ENCODE measurements at places on chromosomes 7 and 10. TPM values are rescaled to one million over a fixed set of nuclear protein-coding genes. Genes with fewer than 3 reads are reported as not detected.

- no peak for DNase-seq
These were observed 15.1 kb upstream of the GATA3 start for GRCh38 chr10:8039321-8039881.

GRCh38 chr7:1058821-1059199, 14.5 kb downstream of the GPR146 start:
- DNase-seq: no peak

GNAI1 gene
- total RNA-seq: 53.7 TPM

NPTX2 gene
- total RNA-seq: 1.8 TPM

GRCh38 chr7:34837801-34838201, 179.8 kb downstream of the NPSR1 start:
- no peak for DNase-seq

- no peak for DNase-seq
These were observed 832 bp downstream of the XRCC2 start for GRCh38 chr7:152674860-152675758.

INSYN2A gene
- total RNA-seq: 0.33 TPM

DNA sequence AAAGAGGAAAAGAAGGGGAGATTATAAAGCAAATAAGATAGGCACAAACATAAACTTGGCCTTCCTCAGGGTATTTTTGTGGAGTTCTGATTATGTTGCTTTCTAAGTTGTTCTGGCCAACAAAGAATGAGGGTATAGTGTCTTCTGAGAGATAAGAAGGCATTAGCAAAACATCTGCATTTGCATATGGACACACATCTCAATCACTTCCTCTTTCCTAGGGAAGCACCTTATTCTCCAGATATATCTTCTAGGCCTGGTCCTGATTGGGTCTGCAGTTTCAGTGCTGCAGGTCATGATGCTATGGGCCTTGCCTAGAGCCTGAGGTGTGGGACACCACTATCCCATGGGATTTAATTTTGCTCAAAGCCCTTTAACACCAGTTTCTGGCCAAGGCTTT, 308.8 kb upstream of the PHYHIPL start:
- DNase-seq: no peak

GRCh38 chr10:95423164-95424005, 132.6 kb upstream of the PDLIM1 start:
- DNase-seq: peak; percentile 55

DNA sequence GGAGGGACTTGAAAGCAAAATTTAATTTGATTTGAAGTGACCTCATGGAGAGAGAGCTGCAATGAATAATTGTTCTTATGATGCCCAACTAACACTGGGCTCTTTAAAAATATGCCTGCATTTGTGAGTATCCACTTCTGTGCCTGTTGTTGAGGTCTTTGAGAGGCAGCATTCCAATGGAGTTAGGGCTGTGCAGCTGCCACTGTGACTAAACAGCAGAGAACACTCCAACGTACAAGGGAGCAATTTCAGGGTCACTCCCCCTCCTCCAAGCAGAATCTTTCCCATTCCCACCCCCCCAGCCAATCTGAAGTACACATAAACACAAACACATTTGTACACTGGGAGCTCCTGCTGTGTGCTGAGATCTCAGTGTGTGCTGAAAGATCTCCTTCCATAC, 28.0 kb upstream of the GSAP start:
- no peak for DNase-seq

ZNF467 gene
- total RNA-seq: 12.0 TPM

SKIDA1 gene
- 0.33 TPM for total RNA-seq

DNA sequence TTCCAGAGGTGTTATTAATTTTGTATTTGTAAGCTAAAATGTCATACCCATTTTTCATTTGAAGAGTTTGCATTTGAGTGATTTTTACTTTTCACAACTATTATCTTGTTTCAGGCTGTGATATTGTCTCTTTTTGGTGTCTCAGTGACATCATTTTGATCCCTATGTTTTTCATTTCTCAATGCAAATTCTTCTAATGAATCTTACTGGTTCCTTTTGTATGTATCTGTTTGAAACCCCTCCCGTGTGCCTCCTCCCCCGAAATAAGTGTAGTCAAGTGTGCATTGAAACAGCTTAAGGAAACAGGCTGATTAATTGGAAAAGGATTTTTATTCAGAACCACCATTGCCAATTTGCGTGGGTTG, 77.8 kb downstream of the SHH start:
- DNase-seq: no peak

OPALIN gene
- not detected for total RNA-seq

GRCh38 chr7:36075561-36075960, 77.5 kb upstream of the EEPD1 start:
- no peak for DNase-seq

DNA sequence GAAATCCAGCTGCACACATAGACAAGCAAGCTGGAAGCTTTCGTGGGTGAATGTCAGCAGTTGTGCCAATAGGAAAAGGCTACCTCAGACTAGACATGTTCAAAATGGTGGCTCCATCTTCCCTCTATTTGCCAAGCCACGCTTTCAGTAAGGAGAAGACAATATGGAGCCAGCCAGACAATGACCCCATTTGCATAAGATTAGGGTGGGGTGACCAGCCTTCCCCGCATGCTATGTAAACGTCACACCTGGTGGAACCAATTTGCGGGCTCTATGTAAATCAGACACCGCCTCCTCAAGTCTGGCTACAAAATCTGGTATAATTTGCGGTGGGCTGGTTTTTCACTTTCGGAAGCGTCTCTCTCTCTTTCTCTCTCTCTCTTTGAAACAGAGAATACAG, 297.4 kb upstream of the PCDH15 start:
- DNase-seq: no peak

DNA sequence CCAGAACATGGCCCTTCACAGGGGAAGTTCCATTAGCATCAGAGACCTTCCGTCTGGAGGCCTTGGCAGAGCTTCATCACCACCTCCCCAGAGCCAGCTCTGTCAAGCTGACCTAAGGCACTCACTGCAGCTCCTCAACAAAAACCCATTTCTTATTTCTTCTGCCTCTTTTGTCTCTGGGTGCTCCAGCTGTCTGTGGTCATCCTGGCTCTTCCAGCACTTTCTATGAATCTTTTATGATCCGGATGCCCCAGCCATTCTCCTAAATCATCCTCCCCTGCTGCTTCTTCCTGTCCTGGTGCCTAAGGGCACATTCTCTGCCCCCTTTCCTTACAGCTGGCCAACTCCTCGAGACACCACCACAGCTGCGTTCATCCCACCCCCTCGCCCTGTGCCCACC, 171.7 kb upstream of the INSYN2A start:
- no peak for DNase-seq

NPC1L1 gene
- total RNA-seq: 0.14 TPM

ZNF425 gene
- 0.97 TPM for total RNA-seq

ELOVL3 gene
- not detected for total RNA-seq

DNA sequence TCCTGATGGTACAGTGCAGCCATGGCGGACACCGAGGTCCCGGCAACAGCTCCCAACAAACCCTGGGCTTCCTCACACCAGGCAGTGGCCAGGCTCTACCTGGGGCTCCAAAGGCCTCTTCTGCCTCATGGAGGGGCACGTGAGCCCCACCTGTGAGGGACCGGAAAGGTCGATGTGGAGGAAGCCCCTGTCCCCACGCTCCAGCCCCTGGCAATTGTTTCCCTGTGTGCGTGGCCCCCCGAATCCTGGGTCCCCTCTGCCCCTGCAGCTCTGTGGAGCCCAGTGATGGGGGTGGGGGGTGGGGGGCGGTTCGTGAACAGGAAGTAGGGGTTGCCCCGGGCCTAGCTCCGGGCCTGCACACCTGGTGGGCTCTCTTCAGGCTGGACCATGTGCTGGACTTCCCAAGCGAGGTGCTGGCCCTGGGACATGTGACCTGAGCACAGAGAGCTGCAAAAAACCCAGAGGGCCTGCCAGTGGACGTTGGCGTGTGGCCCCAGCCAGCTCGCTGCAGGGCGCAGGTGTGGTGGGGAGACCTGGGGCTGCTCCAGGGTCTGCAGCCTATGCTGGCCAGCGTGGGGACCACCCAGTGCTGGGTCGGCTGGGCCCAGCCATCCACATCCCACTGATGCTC, 72.6 kb downstream of the INPP5A start:
- DNase-seq: no peak

DNA sequence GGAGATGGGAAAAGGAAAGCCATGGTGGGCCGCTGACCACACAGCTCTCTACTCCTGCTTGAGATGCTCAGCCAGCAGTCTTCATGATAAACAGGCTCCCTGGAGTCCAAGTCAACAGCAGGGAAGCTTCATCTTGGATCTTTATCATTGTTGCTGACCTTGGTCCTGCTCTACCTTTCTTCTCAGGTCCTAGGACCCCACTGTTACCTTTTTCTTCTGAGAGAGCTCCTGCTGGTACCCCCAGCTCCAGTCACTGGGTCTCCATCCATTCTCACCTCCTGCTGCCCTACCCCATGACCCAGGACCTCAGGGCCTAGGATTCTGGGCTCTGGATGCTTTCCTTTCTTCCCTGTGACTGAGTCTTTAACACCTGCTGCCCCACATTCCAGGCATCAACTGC, 5.2 kb upstream of the CRTAC1 start:
- no peak for DNase-seq

DNA sequence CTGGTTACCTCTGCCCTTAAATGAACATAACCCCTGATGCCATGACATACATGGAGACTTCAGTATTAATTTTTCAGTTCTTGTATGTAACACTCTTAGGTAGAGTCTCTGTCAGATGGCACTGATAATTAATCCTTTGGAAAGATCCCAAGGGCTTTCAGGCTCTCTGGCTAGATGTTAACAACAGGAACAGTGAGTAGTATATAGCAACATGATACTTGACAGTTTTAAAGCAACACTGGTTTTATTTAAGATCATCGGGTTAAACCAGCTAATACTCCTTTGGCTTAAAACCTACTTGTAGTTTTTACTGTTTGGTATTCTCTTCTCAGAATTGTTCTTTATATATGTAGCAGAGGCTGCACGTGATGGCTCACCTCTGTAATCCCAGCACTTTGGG, 27.3 kb downstream of the AHCYL2 start:
- DNase-seq: no peak

DNA sequence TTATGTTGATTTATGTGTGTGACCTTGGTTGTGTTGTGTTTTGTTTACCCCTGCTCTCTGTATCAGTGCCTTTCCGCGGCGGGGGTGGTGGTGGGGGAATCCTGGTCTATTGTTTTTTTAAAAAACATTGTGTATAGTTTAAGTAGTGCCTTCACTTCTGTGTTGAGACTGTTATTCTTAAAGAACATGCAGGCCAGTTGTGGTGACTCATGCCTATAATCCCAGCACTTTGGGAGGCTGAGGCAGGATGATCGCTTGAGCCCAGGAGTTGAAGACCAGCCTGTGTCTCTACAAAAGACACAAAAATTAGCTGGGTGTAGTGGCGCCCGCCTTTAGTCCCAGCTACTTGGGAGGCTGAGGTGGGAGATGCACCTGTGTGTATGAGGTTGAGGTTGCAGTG, 429.0 kb upstream of the LRGUK start:
- no peak for DNase-seq

MINDY4 gene
- total RNA-seq: 13.9 TPM

DNA sequence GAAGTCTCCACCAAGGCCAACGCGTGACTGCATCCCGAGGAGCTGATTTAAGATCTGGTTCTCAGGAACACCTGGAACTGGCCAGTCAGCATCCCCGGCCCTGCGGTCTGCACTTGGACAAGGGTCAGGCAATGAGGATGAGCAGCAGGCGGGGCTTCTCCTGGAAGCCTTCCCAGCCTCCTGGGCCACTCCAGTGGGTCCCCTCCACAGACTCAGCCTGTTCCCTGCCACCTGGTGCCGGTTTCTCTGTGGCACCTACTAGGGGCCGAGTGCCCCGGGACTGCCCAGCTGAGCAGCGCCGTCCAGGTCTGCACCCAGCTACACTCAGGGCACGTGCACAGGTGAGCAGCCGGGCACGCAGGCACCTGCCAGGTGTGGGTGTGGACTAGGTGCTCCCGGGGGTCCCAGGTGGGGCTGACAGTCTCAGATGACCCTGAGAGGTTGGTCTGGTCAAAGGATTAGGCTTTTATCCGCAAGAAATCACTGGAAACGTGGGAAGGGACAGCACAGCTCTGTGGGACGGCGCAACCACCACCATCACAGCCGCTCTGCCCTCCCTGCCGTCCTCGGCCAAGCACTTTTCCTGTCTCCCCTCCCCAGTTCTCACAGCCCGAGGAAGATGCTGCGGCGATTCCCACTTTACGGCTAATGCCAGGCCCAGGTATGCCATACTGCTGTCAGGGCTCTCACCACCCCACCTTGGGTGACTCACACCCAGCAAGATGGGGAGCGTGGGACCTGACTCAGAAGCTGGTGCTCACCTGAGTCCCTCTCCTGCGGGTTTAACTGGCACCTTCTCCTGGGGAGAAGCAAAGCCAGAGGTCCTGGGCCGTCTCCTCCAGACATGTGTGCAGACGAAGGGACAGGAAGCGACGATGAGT, 166.0 kb downstream of the RNF216 start:
- no peak for DNase-seq

DNA sequence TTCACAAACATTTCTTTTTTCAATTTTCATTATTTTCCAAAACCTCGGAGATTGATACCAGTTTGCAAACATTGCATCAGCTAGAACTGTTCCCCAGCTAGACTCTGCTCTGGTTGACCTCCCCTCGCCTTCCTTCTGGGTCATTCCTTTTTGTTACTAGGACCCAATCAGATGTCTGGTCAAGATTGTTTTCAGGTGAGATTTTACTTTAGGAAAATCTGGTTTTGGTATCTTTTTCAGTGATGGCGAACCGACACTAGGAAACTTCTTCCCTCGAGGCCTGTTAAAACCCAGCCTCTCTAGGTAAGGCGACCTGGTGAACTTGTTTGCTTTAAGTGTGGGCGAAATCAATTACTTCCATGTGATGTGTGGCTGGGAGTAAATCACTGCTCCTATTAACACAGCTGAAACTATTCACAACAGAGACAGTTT, 8.4 kb downstream of the PROSER2 start:
- no peak for DNase-seq

CLDN3 gene
- not detected for total RNA-seq

DNA sequence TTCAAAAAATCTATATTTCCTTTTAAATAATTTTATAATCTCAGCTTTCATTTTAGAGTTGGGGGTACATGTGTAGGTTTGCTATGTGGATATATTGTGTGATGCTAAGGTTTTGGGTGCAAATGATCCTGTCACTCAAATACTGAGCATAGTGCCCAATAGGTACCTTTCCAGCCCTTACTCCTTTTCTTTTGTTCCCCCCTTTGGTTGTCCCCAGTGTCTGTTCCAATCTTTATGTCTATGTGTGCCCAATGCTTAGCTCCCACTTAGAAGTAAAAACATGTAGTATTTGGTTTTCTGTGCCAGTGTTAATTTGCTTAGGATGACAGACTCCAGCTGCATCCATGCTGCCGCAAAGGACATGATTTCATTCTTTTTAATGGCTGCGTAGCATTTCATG, 103.6 kb downstream of the ZEB1 start:
- DNase-seq: no peak

GRCh38 chr10:10819206-10819856, 198.3 kb upstream of the CELF2 start:
- DNase-seq: no peak

- peak; percentile 47 for DNase-seq
These were observed 102.8 kb upstream of the RET start for GRCh38 chr10:42973870-42974692.

- DNase-seq: peak; percentile 43
These were observed 248.3 kb downstream of the EBF3 start for GRCh38 chr10:129715805-129716204.

GRCh38 chr10:14499601-14499904, 168.8 kb upstream of the FRMD4A start:
- DNase-seq: no peak
